ENCODE measurements at places on chromosomes 11 and 22. TPM values are rescaled to one million over a fixed set of nuclear protein-coding genes. Genes with fewer than 3 reads are reported as not detected.

The DDTL gene
- 4.0 TPM for total RNA-seq

The ELF5 gene
- total RNA-seq: not detected

The SPI1 gene
- not detected for total RNA-seq

The BEST1 gene
- total RNA-seq: not detected

The LRRC10B gene
- total RNA-seq: not detected

The CYP2D6 gene
- total RNA-seq: 7.0 TPM

The GAL gene
- total RNA-seq: not detected

The C11orf52 gene
- total RNA-seq: not detected

The SAA2 gene
- total RNA-seq: 0.27 TPM

The SCUBE2 gene
- total RNA-seq: not detected

The AGBL2 gene
- 5.2 TPM for total RNA-seq

The IGSF22 gene
- total RNA-seq: 0.85 TPM

The OR2AG2 gene
- total RNA-seq: 0.41 TPM

The GGTLC2 gene
- total RNA-seq: not detected

The MYEOV gene
- not detected for total RNA-seq

The TRIM51 gene
- total RNA-seq: not detected

The COA4 gene
- 62.2 TPM for total RNA-seq

The STK33 gene
- total RNA-seq: 0.66 TPM

The USH1C gene
- total RNA-seq: not detected

The ENDOD1 gene
- total RNA-seq: 22.4 TPM

The FLRT1 gene
- not detected for total RNA-seq

The THY1 gene
- 3.5 TPM for total RNA-seq

The LDHAL6A gene
- 0.07 TPM for total RNA-seq

The APOA1 gene
- 0.32 TPM for total RNA-seq

The C11orf65 gene
- total RNA-seq: 0.29 TPM

The GP1BB gene
- total RNA-seq: not detected

The TEX12 gene
- total RNA-seq: not detected

The RIMBP3C gene
- total RNA-seq: 0.68 TPM

The RFPL1 gene
- 0.15 TPM for total RNA-seq

The OLFML1 gene
- not detected for total RNA-seq

The ZDHHC8 gene
- 55.2 TPM for total RNA-seq

The KDM4E gene
- total RNA-seq: not detected

The NPTXR gene
- 1.6 TPM for total RNA-seq

The MUS81 gene
- 103 TPM for total RNA-seq

The C11orf42 gene
- total RNA-seq: not detected

The ISX gene
- total RNA-seq: not detected

The VSTM5 gene
- total RNA-seq: not detected

The TMEM191B gene
- not detected for total RNA-seq

The SCN3B gene
- total RNA-seq: not detected

The TBX10 gene
- total RNA-seq: not detected

The TRPC6 gene
- not detected for total RNA-seq

The C11orf97 gene
- total RNA-seq: not detected

The ANGPTL5 gene
- total RNA-seq: not detected

The PDGFD gene
- total RNA-seq: not detected

The IFITM10 gene
- 1.2 TPM for total RNA-seq

The OR8D1 gene
- total RNA-seq: not detected

The OR51B2 gene
- not detected for total RNA-seq

The OR10A2 gene
- total RNA-seq: not detected

The FDX1 gene
- 12.2 TPM for total RNA-seq

The OOSP3 gene
- not detected for total RNA-seq

The CDHR5 gene
- total RNA-seq: not detected

The P2RY6 gene
- total RNA-seq: not detected

Measured in T-helper 1 cell treated with Interleukin-12 subunit alpha and Interleukin-12 subunit beta and Interleukin-4 antibody, amounts not matched to agents 30 ng/mL and 1 ng/mL, for 36 hours (primary cell).